ENCODE measurements at places on chromosomes 2 and 18.

GRCh38 chr18:79610461-79611039 lies 69.1 kb upstream of the CTDP1 start:
- no peak for DNase-seq

DNA sequence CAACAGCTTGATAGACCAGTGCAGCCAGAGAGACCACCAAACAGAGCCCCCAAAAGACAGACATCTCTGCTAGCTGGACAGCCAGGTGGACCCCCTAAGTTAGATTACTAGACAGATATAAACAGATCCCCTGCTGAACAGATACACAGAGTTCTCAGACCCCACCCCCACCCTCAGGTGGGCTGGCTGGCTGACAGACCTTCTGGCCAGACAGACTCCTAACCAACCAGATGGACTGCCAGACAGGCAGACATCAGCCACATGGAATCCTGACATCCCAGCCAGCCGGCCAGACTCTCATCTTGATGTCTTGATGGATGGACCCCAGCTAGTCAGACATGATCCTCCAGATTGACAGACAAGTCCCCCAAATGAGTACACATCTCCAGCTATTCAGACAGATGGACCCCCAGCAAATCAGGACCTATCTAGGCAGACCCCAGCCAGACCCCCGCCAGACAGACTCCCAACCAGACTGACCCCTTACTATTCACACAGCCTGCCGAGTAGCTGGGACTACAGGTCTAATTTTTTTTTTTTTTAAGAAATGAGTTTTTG lies 18.0 kb downstream of the PTPN18 start:
- DNase-seq: no peak

GRCh38 chr2:42971947-42972736 lies 179.8 kb upstream of the HAAO start:
- DNase-seq: no peak

GRCh38 chr18:74380916-74381315 lies 65.3 kb downstream of the C18orf63 start:
- DNase-seq: no peak

DNA sequence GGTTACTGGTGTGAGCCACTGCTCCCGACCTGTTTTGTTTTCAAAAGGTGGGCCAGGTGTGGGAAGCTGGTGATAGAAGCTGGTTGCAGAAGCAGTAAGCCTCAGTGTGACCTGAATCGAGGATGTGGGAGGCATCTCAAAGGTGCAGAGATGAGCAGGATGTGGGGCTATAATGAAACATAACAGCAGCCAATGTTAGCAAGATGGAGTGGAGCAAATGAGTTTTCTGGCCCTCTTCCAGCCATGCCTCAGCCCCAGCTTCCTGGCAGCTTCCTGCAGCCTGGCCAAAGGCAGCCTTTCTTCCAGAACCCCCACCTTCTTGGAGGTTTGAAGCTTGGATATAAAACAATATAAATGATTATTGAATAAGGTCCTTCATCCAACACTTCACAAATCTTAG lies 184.8 kb downstream of the NCK2 start:
- DNase-seq: no peak

- DNase-seq: no peak
Observed at GRCh38 chr18:1253827-1254226, 349.2 kb downstream of the ADCYAP1 start.

DNA sequence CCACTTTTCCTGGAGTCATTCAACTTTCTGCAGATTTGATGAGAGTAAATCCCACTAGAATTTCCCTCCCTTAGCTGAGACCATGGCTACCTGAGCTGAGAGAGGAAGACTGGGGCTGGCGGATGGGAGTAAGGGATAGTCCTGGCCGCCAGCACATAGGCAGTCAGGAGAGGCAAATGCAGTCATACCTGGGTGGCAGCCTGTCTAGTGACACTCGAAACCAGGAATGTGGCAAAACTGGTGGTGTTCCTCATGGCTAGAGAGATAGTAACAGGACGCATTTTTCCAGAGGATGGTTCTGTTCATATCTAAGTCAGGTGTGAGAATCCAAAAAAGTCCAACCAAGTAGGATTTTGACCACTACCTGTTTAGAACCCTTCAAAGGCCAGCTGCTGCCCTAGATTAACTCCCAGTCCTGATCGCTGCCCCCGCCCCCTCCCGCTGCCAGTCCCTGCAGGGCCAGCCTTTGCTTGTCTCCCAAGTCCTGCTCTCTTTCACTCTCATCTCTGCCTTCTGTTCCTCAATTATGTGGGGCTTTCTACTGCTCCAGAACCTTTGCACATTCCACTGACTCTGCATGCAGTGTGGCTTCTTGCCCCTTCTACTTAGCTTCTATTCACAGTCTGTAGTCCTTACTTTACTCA lies 17.4 kb upstream of the SCG2 start:
- DNase-seq: no peak

GRCh38 chr18:26719896-26720295 lies 145.6 kb downstream of the AQP4 start:
- no peak for DNase-seq

DNA sequence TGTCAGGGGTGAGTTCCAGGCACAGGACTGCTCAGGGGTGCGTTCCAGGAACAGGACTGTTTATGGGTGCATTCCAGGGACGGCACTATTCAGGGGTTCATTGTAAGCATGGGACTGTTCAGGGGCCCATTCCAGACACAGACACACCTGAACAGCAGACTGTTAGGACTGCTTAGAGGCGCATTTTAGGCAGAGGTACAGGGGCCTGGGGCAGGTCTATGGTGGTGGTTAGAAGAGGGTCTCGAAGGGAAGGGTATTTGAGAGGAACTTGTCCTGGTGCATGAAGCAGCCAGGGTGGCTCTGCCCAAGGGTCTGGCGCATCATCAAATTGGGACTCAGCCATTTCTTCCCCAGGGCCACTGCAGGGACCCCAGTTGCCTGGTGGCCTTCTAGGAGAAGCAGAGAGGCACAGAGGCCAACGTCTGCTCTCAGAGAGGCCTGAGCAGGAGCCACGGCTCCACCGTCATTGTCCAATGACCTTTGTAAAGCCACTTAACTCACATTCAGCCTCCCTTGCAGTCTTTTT lies 14.8 kb upstream of the MLPH start:
- no peak for DNase-seq

GRCh38 chr2:206095536-206096332 lies 9.8 kb upstream of the INO80D start:
- no peak for DNase-seq

- no peak for DNase-seq
Observed at GRCh38 chr2:25103287-25103871, 61.5 kb downstream of the EFR3B start.

- DNase-seq: no peak
Observed at GRCh38 chr2:186780701-186781316, 68.2 kb downstream of the ZSWIM2 start.

- no peak for DNase-seq
Observed at GRCh38 chr2:226760412-226761194, 39.0 kb downstream of the IRS1 start.

DNA sequence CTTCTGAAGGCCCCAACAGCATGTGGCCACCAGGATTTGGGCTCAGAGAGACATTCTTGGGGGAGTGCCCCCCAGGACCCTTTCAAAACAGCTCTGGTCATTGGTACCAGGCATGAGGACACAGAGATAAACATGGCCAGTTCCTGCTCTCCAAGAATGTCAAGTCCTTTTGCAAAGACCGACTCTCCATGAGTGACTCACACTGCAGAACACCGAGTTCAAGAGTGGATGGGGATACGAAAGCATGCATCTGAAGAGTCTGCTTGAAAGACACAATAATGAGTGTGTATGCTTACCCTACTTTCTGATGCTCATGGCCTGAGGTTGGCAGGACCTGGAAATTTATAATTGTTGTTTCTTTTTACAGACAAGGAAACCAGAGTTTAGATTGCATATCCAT lies 450.6 kb downstream of the TSN start:
- DNase-seq: no peak

DNA sequence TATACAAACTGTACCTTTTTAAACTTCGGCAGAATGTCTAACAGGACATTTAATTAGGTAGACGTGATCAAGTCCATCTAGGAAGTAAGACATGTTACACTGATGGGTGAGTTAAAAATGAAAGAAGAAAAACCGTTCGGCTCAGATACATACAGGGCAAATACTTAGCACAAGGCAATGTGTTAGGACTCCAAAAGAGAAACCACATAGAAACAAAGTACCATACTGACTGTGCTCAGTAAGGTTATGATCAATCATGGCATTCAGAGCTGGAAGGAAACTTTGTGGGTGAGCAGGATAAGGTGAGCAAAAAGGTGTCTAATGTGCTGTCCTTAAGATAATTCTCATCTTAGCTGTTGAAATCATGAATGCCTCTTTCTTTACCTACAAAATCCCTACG lies 211.9 kb downstream of the STK39 start:
- no peak for DNase-seq

DNA sequence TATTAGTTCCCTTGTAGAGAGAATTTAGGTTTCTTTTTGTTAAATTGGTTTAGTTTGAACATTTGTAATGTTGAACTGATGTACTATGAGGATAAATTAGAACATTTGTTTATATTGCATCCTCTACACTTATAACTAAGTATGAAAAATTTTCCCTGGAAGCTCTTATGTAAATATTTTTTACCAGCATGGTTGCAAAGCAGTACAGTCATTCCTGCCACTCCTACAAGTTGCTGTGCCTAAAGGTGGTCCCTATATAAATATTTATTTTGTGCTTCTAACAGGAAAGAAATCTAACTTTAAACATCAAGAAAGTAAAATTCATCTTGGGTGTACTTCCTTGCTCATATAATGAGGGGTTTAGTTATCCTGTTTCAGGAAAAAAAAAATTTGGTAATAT lies 14.2 kb downstream of the TWSG1 start:
- DNase-seq: no peak

DNA sequence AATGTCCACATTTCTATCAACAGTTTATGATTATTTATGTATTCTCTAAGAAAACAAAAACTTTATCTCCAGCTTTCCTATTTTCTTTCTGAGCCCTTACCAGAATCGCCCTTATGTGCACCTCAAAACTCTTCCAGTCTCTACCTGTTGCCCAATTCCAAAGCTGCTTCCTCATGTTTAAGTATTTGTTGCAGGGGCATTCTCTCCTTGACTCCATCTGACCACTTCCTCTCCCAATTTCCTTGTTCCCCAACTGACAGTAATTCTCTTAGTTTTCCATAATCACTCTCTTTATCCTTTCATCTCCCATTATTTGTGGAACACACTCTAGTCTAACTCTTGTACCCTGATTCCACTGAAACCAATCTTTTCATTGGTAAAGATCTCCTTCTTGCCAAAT lies 105.4 kb upstream of the RBBP8 start:
- no peak for DNase-seq

GRCh38 chr2:100137866-100138570 lies 4.4 kb downstream of the AFF3 start:
- DNase-seq: no peak

DNA sequence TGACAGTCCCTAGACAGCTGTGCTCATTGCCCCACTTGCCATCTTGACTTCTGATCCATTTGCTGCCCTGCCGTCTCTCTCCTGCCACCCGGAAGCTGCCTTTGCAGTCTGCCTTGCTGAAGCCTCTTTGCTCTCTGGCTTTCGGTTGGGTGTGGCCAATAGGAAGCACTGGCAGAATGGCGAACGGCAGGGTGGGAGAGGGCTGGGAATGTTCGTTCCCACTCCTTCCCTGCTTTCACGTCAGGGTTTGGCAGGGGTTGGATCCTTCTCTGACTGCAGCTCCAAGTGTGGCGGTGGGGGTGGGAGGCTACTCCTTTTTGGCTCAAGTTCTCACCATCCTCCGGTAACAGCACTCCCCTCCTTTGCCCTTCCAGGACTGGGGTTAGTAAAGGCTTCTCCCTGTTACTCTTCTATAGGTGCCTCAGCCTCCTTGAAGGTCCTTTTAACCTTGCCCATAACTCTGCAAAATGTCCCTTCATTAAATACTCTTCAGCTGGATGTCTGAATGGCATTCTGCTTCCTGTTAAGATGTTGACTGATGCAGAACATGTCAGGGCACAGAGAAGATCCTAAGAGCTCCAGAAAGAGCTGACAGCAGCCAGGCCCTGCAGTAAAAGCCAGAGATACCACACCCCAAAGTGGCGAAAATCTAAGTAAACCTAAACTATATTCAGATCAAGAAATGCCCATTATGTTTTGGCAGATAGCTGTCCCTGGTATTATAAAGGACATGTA lies 299.7 kb downstream of the CDCA7 start:
- DNase-seq: no peak

DNA sequence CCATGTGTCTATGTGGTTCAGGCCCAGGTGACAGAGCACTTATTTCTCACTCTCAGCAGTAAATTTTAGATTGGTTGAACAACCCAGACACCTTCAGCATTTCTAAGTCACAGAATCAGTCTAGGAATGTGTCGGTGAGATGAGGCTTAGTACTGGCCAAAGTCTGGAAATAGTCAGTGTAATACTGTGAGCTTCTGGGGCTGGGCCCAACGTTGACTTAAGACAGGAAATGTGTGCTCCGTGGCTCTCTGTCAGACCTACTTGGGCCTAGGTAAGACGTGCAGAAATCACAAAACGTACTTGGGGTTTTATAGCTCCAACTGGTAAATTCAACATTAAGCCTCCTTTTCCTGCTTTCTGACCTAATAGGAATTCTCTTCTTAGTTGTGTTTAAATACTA lies 160.3 kb upstream of the COL3A1 start:
- DNase-seq: no peak

DNA sequence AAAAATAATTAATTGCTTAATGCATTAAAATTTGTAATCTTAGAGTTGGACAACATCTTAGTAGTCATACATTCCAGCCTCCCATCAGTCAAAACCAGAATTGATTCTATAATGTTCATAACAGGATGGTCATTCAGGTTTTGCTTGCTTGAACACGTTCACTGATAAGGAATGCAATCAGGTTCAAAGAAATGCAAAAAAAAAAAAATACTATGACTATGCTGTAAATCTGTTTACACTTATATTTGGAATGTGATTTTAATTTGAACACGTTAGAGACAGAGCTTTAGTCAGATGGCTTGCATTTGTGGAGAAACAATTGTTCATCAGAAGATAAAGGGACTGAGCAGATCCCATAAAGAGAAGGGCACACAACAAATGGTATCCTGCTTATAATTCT lies 131.3 kb upstream of the UNC80 start:
- no peak for DNase-seq

GRCh38 chr18:31490387-31490786 lies 7.6 kb upstream of the DSG2 start:
- no peak for DNase-seq

DNA sequence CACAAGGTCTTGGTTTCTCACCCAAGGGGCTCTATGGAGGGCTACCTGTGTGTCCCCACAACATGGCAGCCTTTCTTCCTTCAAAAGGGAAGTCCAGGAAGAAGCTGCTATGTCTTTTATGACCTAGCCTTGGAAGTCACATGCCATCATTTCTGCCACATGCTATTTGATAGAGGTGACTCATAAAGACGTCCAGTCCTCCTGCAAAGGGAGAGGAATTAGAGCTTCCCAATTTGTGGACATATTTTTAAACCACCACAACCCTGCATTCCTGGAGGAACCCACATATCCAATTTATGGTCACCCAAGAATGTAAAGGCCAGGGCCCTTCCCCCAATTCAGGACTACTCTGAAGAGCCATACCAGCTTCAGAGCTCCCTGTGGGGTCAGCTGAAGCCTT lies 246.2 kb downstream of the CYP26B1 start:
- DNase-seq: no peak

- DNase-seq: no peak
Observed at GRCh38 chr18:79290876-79291275, 104.9 kb upstream of the NFATC1 start.
